ENCODE measurements at places on chromosomes 5 and 9. TPM values are rescaled to one million over a fixed set of nuclear protein-coding genes. Genes with fewer than 3 reads are reported as not detected.
A peak's percentile ranks its signal among the peaks of the same experiment; 100 is the strongest.

DNA sequence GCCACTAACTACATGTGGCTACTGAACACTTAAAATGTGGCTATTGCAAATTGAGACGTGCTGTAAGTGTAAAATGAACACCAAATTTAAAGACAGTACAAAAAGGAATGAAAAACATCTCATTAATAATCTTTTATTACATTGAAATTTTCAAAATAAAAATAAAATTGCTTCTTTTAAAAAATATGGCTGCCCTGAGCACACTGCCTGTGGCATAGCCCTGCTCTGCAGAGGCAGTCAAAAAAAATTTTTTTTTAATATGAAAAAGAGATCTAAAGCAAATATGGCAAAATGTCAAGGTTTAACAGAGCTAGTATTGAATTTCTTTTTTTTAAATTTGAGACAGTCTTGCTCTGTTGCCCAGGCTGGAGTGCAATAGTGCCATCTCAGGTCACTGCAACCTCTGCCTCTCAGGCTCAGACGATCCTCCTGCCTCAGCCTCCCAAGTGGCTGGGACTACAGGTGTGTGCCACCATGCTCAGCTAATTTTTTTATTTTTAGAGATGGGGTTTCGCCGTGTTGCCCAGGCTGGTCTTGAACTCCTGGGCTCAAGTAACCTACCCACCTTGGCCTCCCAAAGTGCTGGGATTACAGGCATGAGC, 25.6 kb downstream of the CARNMT1 start:
- no peak for DNase-seq

Gene PCDHGA11
- total RNA-seq = 3.0 TPM

- no peak for DNase-seq
These were observed 283.8 kb downstream of the FBXL7 start for GRCh38 chr5:15783734-15784133.

Gene DPYSL3
- 295 TPM for total RNA-seq

DNA sequence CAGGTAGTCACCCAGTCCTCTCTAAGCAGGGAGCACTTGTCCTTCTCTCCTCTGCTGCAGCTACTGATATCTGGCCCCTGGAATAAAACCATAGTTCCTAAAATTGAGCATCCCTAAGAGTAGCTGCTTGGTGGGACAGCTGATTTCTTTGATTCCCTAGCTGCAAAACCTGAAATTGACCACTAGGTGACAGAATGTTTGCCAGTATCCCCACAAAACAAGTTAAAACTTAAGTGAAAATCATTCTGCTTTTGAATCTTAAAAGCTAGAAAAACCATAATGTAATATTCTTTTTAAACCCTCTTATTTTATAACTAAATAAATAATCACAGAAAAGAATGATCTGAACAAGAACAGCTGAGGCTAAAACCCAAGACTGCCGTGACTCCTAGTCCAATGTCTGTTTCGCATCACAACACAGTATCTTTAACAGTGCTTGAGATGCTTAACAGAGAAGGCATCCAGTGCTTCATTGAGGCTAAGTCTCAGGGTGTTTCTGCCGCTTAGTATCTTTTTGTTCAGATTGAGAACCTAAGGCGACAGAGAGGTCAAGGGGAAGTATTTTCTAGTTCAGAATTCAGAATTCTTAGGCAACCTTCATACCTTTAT, 24.4 kb upstream of the TAL2 start:
- DNase-seq = no peak

DNA sequence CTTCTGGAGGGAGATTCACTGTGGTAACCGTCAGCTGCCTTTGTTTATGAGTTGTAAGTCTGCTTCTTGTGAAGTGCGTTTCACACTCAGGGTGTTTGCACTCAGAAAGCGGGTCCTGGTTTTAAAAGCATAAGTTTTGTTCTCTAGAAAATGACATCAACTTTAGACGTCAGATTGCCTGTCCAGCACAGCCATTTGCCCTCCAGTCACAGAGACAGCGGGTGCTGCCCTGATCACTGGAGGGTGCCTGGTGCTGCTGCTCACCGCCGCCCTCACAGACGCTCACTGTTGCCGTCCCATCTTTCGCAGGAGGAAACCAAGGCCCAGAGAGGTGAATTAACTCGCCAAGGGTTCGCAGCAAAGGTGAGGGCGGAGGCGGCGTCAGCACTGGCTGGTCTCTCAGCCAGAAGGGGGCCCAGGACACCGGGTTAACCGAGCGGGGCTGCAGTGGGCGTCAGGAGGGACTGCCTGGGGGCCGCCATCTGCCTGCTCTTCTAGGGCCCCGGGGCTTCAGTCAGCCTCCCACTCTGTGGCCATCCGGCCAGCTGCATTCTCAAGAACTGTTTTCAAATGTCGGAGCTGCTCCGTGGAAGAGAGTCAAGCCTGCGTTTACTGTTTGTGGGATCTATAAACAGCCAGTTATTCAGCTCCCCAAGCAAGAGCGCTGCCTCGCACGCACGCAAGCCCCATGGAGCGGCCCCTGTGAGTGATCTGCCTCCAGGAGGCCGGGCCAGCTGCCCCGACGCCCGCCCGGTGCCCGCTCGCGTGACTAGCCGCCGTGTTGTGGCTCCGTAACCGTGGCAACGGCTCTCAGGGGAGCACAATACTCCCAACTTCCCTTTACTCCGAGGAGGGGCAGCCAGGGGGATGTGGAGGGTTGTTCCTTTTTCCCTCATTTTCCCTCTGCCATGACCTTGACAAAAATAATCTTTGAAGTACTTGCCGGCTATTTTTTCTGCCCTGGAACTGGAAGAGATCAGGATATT, 43.4 kb upstream of the EXOC3 start:
- DNase-seq = peak; percentile 70

Gene MUSK
- total RNA-seq = 7.9 TPM

DNA sequence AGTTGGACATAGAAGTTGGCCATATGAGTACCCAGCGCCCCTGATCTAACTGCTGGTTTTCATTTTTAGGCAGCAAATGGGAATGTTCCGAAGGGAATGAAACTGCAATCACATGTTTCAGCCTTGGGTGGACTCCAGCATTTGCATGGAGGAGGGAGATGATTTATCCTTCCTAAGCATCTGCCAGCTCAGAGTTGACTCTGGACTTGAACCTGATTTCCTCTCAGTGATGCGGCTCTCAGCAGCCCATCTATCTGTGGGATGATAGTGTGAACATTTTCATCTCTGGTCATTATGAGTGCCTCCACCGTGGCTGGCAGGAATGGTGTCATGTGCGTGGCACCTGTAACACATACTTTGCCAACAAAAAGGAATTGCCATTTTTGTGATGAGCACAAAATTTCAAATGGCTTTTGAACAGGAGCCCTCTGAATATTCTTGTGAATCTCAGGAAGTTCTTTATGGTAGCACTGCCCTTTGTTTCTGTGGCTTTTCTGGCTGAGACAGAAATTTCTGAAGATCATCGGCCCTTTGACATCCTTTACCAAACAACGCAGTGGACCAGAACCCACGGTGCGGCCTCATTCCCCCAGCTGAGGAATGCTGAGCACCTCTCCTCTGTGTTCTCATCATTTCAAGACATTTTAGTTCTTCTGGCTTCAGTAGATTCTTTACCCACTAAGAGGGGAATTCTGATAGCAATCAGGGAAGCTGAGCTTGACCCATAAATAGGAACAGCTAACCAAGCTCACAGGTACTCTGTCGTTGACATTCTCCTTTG, 28.5 kb downstream of the FUBP3 start:
- no peak for DNase-seq

Gene INSL4
- not detected for total RNA-seq

Gene PCDHB13
- 5.8 TPM for total RNA-seq
